Activated CD4-positive, alpha-beta T cell treated with anti-CD3 and anti-CD28 coated beads for 1 hour (primary cell): ENCODE measurements at places on chromosomes 7 and 10.
A peak's percentile ranks its signal among the peaks of the same experiment; 100 is the strongest.

DNA sequence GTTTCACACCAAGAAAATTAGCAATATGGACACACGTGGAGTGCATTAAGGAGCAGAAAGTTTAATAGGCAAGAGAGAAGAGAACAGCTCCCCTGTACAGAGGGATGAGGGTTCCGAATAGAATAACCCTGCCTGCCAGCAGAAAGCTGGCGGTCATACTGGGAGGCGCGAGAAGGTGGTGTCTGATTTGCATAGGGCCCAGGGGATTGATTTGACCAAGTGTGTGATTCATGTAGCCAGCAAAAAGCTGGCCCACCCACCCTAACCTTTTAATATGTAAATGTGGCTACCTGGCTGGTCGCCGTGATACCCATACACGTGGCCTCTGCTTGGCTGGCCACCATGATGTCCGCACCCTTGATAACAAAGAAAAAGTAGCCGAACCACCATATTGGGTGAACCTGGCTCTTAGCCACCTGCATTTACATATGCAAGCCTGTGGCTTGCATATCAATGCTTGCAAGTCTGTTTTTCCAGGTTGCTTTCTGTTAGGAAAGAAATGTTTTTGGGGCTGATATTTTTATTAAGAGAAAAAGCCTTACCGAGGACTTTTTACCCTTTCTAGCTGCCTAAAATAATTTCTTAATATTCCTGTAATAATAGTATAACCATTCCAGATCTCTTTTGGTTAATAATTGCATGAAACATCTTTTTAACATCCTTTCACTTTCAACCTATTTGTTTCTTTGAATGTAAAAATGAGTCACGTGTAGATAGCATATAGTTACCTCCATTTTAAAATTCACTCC, 20.5 kb upstream of the VWDE start:
- no peak for DNase-seq

DNA sequence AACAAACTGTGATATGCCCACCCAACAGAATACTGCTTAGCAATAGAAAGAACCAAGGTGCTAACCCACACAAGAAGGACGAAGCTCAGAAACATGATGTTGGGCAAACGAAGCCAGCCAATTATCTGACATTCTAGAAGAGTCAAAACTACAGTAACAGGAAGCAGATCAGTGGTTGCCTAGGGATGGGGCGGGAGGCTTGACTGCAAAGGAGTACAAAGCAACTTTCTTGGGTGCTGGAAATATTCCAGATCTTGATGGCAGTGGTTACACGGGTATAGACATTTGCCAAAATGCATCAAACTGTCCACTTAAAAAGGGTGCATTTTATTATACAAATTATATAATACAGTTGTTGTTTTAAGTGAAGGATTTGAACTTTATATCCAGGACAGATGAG, 41.1 kb upstream of the RET start:
- DNase-seq = no peak

GRCh38 chr10:55203319-55203718, 402.3 kb upstream of the PCDH15 start:
- DNase-seq = no peak

GRCh38 chr7:131039355-131039762, 288.3 kb upstream of the MKLN1 start:
- no peak for DNase-seq

- no peak for DNase-seq
Observed at GRCh38 chr7:81743201-81743600, 26.6 kb downstream of the HGF start.

GRCh38 chr10:44552726-44553125, 167.8 kb upstream of the CXCL12 start:
- DNase-seq = no peak

- no peak for DNase-seq
Observed at GRCh38 chr10:79494871-79495705, 17.2 kb upstream of the EIF5AL1 start.

DNA sequence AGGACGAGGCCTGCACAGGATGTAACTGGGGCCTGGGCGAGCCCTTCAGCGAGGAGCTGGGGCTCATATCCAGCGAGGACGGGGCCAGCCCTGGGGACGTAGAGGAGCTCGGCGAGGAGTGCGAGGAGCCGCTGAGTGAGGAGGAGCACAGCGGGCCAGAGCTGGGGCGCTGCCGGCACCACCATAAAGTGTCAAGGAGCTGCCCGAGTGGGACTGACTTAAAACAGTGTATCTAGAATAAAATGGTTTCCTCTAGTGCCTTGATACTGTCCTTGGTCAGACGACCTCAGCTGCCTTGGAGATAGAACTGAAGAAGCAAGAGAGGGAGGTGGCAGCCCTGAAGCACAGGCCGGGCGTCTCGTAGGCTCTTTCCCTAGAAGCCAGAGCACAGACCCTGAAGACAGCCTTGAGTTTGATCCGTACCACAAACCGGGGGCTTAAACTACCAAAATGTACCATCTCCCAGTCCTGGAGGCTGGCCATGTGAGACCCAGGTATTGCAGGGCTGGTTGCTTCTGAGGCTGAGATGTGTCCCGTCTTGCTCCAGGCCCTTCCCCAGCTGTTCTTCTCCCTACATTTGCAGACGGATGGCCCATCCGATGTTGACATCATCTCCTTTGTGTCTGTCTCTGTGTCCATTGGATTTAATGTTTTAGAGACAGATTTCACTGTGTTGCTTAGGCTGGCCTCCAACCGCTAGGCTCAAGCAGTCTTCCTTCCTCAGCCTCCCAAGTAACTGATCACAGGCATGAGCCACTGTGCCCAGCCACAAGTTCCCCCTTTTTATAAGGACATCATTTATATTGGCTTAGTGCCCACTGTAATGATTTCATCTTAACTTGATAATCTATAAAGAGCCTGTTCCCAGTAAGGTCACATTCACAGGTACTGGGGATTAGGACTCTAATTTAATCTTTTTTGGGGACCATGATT, 35.8 kb downstream of the DNAJB6 start:
- no peak for DNase-seq

DNA sequence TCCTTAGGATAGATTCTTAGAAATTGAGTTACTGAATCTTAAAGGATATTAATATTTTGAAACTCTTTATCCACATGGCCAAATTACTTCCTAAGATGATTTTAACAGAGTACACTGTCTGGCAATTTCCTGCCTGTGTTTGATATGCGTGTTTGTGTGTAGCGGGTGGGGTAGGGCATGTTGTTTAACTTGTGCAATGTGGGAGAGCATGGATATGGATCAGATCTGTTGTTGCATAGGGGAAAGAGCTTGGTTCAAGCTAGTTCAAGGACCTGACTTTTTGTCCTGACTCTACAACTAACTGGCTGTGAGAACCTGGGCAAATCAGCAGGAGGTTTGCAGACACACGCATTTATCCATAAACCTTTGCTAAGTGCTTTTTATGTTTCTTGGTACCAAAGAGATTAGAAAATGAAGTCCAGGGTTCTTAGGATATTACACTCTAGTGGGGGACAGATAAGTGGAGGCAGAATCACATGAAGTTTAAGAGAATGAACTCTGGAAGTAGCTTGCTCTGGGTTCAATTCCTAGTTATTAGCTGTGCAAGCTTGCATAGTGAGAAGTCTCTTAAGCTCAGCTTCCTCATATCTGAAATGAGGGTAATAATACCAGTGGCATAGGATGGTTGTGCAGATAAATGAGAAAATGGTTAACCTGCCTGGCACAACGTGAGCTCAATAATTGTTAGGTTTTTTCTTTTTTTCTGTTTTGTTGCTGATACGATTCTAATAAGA, 96.3 kb upstream of the PRR15 start:
- DNase-seq = no peak

DNA sequence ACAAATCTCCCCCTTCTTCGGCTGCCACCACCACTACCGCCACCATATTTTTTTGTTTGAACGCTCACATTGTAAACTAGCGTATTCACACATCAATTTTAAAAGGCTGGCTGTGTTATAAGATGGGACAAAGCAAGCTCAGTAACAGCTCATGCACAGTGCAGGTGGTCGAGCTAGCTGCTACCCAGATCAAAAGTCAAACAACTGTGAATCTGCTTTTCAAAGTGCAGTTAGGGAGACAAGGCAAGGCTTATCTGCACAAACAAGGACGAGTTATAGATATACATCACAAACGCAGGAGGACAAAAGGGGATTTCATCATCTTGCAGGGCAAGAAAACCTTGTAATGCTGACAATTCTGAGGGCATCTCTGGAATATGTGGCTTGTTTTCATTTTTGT, 231.6 kb downstream of the VTI1A start:
- DNase-seq = no peak

GRCh38 chr10:12419262-12419847, 70.0 kb downstream of the CAMK1D start:
- DNase-seq = peak; percentile 37

- DNase-seq = no peak
Observed at GRCh38 chr7:129776362-129776722, 164.8 kb downstream of the NRF1 start.

DNA sequence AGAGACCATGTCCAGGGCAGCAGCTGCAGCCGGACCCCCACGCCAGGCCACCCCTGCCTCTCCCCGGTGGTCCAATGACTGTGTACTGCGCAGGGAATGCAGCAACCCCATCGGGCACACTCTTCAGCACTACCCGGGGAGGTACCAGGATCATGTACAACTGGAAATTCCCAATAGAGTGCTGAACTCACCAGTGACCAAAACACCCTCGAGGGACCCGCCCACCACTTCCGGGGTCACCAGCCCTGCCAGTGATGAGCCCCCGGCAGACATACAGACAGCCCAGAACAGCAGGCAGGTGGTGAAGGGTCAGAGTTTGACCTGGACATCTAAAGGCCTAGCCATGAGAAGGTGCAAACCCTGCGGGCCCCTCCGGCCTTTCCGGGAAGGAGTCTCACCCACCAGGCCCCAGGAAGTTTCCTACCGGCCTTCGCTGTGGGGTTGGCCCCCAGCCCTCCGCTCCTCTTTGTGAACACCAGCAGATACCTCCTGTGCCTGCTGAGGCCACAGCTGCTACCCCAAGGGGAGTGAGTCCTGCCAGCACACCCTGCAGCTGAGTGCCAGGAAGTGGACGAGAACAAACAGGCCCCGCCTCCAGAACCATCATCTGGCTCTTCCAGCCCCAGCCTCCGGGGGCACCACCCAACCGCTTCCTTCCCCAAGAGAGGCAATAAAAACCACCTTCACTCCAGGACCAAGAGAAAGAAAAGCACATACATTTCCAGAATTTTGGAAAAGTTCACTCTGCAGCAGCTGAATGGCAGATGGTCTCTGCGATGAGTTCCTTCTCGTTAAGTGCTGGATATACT, 5.0 kb upstream of the ANKRD61 start:
- DNase-seq = peak; percentile 46

DNA sequence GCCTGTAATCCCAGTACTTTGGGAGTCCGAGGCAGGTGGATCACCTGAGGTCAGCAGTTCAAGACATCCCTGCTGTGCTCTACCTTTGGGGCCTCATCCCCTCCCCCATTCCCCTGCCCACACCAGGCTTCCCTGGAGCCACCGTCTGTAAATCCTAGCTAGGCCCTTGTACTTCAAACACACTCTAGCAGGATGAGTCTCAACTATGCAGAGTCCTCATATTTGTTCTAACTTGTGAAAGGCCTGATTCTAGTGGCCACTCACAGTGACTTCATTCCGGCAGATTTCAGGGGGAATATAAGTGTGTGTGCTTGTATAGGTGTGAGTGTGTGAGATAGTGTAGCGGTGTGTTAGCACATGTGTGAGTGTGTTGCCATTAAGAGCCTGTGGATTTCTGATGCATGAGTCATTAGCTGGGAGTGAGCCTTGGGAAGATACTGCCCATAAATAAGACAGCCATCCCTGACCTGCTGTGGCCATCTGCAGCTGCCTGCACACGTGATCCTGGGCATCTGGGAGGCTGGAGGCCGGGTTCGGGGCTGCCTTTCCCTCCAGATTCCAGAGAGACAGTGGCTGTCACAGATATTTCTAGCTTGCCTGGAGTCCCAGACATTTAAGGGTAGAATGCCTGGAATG, 1.7 kb upstream of the NEURL1 start:
- DNase-seq = no peak

DNA sequence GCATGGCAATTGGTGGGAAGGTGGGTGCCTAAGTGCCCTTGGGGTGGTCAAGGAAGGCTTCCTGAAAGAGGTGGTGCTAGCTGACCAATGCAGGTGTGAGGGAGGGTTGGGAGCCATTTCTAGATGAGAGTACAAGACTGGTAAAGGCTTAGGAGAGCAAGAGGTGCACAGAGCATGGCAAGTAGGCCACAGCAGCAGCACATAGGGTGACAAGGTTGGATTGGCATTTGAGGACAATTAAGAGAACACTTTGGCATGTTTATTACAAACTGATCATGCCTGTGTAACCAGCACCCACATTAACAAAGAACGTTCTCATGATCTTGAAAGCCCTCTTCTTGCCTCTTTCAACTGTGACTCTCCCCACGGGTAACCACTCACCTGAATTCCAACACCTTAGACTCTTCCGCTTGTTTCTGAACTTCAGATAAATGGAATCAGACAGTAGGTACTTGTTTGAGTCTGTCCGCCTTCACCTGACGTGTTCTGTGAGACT, 107.6 kb downstream of the MYL10 start:
- no peak for DNase-seq

- DNase-seq = peak; percentile 46
Observed at GRCh38 chr10:71708301-71708703, 11.3 kb downstream of the C10orf105 start.

- DNase-seq = no peak
Observed at GRCh38 chr7:4552985-4553384, 129.1 kb upstream of the FOXK1 start.

DNA sequence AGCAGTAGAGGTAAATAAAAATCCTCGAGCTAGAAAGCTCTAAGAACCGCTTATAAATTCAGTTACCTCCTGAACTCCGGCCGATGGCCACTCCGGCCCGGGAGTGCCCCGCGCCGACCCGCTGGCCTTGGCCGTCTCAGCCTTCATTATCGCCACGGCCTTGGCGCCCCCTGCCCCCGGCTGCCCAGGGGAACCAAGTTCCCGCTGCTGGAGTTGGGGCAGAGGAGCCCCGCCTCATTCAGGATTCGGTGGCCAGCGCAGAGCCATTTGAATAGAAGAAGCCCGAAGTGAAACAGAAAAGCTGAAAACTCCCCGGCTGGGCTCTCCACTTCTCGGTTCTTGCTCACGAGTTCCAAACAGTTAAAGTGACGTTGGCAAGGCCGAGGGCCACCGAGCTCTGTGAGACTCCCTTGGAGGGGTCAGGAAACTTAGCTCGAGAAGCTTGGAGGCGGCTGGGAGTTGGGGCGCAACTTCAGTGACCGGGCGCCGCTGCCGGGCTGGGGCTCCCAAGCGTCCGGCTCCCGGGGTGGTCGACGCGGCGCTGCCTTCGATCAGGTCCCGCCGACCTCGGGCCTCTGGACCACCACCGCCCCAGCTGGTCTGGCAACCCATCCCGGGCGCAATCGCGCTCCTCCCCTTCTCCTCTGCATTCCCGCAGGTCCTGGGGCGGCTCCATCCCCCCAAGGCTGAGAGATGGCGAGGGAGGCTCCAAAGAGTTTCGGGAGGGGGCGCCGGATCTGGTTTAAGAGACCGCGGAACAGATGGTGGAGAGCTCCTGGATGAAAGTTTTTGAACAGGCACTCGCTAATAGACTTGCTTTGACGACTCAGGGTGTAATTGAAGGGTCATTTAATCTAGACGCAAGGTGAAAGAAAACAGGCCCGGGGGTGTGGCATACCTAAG, 5.8 kb upstream of the FEZF1 start:
- DNase-seq = no peak
